ENCODE measurements at places on chromosomes 5 and 9.

GRCh38 chr5:122591828-122592227 is 183.1 kb upstream of the SNX2 start:
- DNase-seq, result no peak

DNA sequence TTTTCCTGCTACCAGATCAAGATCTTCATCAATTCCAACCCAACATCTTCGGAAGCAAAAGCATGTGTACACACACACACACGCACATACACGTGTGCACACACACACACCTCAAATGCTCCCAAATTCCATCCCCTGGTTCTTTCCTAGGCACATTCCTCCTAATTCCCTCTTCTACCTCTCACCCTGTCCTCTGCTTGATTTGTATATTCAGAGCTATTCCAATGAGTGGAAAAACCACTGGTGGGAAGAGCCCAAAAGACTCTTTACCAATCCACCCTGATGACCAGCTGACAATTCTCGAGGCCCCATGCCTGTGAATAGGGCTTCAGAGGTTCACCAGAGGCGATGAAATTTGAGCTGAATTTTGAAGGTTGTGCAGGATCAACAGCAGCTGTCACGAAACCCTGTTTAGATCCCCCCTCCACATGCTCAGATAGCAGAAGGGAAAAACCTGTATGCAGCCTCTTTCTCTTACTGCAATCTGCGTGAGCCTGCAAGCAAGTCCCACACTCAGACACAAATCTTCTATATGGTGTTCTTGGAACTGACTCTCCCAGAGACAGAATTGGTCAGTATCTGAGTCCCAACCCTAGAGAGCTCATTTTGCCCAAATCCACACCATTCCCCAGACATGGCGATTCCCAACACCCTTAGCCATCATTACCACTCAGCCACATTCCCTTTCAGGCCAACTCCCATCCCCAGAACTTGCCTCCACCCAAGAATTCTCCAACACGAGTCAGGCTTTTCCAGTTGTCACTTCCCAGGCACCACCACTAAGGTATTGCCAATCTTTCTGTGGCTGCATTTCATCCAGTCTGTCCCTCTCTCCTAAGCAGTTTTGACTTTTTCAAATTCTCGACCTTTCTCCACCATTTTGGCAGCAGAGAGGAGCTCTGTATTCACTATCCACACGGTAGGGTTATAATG is 4.3 kb upstream of the TRIO start:
- DNase-seq, result peak; percentile 96

- no peak for DNase-seq
These were observed 54.6 kb downstream of the TSSK1B start for GRCh38 chr5:113379936-113380806.

DNA sequence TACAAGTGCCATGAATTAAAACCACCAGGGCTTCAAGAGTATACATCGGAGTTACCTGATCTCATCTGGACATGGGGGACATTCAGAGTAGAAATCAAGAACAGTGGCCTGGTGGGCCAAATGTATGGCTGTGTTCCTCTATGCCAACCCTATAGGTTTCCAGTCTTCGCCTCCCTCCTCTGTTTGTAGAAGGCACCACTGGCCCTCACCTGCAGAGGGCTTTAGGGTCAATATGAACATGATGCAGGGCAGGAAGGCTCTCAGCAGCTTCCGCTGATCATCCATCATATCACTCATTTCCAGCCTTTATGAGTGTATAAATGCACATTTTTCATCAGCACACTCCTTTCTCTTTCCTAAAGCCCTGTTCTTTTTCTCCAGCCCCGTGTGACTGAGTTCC is 555.5 kb upstream of the BRINP1 start:
- DNase-seq, result no peak

GRCh38 chr9:16331031-16331430 is 539.4 kb downstream of the BNC2 start:
- no peak for DNase-seq

GRCh38 chr9:108844856-108845255 is 10.9 kb downstream of the ACTL7B start:
- peak; percentile 70 for DNase-seq

GRCh38 chr5:79689541-79690466 is at the start of gene CMYA5:
Gene CMYA5, plus strand, starts transcription at chr5:79689836. Its CDS starts 72 bp downstream, at chr5:79689908.
- DNase-seq, result no peak

- no peak for DNase-seq
These were observed 171.5 kb upstream of the PHYKPL start for GRCh38 chr5:178403956-178404600.

GRCh38 chr5:14063691-14064090 is 79.5 kb upstream of the TRIO start:
- DNase-seq, result no peak

GRCh38 chr9:2809692-2810419 is 34.0 kb downstream of the PUM3 start:
- DNase-seq, result no peak

DNA sequence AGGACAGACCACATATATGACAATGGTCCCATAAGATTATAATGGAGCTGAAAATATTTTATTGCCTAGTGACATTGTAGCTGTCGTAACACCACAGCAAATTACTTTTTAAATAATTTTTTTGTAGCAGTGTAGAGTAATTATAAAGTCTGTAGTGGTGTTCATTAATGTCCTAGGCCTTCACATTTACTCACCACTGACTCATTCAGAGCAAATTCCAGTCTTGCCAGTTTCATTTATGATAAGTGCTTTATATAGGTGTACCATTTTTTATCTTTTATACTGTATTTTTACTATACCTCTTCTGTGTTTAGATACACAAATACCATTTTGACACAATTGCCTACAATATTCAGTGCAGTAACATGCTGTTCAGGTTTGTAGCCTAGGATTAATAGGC is 67.6 kb downstream of the TLE4 start:
- DNase-seq, result no peak

DNA sequence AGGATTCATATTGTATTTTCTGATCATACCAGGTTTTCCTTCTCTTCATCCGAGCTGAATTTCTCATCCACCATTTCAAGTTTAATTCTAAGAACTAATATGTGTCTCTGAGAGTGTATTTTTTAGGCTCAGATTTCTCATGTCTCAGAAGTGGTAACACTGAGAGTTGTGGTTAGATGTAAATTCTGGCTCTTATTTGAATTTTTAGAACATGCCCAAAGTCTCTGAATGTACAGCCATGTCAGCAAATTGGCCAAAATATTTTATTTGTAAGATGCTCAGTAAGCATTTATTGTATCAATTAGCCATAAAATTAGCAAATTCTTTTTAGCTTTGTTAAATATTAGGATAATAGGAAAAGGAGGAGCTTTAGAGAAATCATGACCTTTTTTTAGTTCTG is 16.6 kb downstream of the SV2C start:
- DNase-seq, result no peak
